ENCODE measurements at places on chromosomes 1 and 21.

DNA sequence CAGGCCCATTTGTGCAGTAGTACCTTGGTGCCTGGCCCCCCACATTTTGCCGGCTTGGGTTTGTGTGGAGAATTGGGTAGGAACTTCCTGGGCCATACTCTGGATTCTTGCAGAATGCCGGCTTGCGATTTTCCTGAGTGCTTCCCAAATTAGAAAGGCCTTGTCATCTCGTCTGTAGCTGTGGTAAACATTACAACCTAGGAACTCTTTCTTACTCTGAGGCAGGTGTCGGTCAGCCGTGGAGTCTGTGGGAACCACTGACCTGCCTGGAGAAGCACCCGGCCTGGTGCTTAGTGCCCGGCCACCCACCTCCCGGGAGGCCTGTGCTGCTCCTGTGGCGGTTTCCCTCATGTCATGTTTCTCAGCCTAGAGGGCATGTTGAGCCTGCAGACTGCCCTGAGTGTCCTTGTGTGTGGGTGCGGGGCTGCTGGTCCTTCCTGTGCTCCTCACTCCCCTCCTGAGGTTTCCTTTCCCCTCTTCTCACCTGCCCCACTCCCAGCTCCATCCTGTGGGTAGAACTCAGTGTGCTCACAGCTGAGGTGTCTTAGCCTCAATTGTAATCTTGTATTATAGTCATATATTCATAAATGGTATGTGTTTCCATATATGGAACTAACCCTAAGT, 64.7 kb downstream of the S100B start:
- DNase-seq = no peak

DNA sequence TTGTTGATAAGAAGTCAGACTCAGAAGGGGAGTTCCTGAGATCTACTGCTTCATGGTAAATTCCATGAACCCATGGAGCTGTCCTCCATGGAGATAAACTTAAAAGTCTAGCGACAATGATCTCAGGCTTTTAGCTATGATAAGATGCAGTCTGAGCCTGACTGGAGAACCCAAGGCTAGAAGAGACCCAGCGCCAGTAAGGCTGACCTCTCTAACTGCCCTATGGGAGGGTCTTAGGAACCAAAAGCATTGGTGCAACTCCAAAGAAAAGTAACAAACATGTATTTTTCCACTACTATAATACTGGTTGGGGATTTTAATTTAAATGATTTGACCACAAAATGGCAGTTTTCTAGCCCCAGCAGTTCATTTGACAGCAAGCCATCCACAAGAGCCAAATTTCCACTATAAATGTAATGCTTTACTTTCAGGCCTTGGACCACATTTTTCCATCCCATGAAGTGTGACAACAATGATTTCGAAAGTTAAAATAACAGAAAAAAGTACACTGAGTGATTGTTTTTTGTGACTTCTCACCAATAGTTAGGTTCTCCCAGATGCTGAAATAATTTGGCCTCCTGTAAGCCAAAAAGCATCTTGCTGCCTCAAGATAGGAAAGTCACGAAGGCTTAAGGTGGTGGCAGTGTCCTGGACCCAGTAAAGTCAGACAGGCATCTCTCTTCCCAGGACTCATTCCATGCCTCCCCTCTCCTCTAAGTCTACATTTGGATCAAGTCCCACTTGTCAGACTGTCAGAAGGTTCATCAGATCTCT, 43.1 kb upstream of the EXOSC10 start:
- DNase-seq = no peak

GRCh38 chr1:230501849-230502248, 75.7 kb upstream of the PGBD5 start:
- DNase-seq = no peak

GRCh38 chr1:231395998-231396390, 26.1 kb downstream of the EGLN1 start:
- DNase-seq = no peak

- DNase-seq = no peak
These were observed 74.1 kb downstream of the RRAGC start for GRCh38 chr1:38785285-38786039.

- DNase-seq = peak; percentile 32
These were observed 33.2 kb downstream of the WNT3A start for GRCh38 chr1:228039986-228040385.

DNA sequence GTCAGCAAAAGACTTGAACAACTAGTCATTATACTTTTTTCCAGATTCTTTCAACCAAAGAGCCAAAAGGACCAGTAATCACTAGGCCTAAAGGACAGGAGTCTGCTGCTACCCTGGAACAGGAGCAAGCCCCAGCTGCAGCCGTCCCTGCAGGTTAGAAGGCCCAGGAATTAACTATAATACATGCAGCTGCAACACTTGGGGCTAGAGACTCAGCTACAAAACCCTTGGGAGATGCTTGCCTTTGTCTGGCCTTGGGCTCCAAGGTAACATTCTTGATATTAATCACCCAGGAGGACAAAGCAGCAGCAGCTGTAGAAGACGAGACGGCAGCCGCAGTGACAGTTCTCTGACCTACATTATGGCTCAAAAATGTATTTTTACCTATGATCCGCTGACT, 841.2 kb upstream of the ADGRL4 start:
- peak; percentile 49 for DNase-seq

DNA sequence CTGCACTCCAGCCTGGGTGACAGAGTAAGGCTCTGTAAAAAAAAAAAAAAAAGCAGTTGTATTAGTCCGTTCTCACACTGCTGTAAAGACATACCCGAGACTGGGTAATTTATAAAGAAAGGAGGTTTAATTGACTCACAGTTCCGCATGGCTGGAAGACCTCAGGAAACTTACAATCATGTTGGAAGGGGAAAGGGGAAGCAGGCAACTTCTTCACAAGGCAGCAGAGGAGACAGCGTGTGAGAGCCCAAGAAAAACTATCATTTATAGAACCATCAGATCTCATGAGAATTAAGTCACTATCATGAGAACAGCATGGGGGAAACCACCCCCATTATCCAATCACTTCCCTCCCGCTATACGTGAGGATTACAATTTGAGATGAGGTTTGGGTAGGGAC, 151.7 kb upstream of the NR5A2 start:
- DNase-seq = no peak

- no peak for DNase-seq
These were observed 62.5 kb downstream of the SCCPDH start for GRCh38 chr1:246786606-246787238.

- no peak for DNase-seq
These were observed 61.3 kb downstream of the TESK2 start for GRCh38 chr1:45429561-45430159.

DNA sequence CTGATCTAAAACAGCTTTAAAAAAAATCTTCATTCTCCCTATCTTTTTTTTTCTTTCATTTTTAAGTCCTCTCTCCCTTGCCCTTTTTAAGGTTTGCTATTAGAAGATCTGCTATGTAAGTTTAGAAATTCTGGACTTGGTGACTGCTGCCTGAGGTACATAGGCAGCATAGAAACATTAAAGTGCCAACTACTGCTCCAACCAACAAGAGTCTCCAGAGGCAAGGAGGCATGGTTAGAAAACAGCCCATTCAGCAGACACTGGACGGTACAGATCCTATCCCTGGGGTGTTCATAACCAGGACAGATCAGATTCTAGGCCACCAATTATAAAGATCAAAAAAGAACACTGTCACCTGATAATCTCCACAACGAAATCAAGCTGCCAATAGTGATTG, 36.6 kb downstream of the GPR3 start:
- no peak for DNase-seq

GRCh38 chr1:88311907-88312306, 372.2 kb upstream of the PKN2 start:
- no peak for DNase-seq

DNA sequence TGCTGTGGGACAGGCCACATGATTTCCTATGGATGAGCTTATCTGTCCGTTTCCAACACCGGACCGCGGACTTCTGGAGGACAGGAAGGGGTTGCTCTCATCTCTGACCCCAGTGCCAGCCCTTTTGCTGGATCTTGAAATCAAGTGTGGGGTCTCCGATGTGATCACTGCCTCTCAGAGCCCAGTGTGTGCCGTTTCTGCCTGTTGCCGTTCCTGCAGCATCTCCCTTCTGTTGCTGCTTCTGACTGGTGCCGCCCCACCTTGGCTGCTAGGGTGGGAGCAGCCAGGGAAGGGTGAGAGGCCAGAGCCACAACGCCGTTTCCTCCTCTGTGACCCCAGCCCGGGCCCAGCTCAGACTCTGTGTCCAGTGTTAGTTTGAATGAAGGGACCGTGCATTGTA, 67.3 kb upstream of the WNT4 start:
- DNase-seq = no peak

DNA sequence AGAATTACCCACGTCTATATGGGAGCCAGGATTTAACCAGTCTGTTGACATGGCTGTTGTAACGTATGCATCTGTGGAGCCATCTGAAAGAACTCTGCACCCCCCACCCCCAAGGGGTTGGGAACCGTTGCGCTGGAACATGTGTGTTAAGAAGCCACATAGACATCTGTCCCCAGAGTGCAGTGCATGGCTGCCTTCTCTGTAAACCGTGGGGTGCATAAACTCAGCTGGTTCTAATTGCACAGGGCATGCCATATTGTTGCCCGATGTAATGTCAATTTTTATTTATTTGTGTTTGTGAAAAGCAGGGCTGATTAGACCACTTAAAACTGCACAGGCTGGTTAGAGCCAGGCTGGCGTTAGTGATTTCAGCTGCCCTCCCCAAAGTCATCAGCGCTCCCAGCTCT, 70.1 kb upstream of the ROR1 start:
- DNase-seq = no peak

GRCh38 chr1:235105051-235106043, 23.3 kb downstream of the TOMM20 start:
- DNase-seq = no peak

- no peak for DNase-seq
These were observed 7.6 kb downstream of the RPL5 start for GRCh38 chr1:92839442-92839841.

- no peak for DNase-seq
These were observed 4.1 kb upstream of the AGTRAP start for GRCh38 chr1:11731691-11732283.

GRCh38 chr1:107972391-107973180, 7.6 kb upstream of the VAV3 start:
- no peak for DNase-seq

DNA sequence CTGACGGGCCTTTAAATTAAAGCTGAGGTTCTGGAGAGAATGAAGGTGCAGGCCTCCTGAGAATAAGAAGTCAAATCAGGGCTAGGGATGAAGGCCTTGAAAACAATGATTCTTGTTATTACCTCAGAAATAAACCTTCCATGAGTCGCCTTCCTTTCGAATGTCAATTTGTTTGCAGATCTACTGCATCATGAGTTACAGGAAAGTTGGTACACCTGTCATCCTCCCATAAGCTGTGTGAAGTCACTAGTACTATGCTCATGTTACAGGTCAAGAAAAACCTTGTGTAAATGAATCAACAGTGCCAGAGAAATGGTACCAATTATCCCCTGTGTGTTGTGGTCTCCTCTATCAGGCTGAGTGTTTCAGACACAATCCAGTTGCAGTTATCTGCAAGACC, 281.2 kb upstream of the PLXNA2 start:
- no peak for DNase-seq

- DNase-seq = no peak
These were observed 257.0 kb upstream of the ADGRL2 start for GRCh38 chr1:81543764-81544163.

GRCh38 chr21:43806017-43806710, 16.8 kb downstream of the RRP1 start:
- DNase-seq = no peak

DNA sequence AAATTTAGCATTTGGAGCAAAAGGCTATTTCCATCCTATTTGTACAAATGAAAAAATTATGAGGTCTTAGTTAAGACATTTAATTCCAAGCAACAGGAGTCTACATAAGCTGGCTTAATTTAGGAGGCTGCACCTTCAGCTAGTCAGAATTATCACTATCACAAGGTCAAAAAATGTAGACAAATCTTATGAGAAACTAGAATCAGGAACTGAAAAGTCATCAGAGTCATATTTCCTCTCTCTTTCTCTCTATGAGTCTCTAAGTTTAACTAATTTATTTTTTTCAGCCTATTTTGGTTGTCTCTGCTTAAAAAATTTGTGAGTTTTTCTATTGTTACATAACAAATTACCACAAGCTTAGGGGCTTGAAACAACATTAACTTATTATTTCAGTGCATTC, 807.1 kb upstream of the PRMT6 start:
- DNase-seq = no peak

GRCh38 chr1:204746838-204747442, 61.4 kb upstream of the LRRN2 start:
- DNase-seq = peak; percentile 74

DNA sequence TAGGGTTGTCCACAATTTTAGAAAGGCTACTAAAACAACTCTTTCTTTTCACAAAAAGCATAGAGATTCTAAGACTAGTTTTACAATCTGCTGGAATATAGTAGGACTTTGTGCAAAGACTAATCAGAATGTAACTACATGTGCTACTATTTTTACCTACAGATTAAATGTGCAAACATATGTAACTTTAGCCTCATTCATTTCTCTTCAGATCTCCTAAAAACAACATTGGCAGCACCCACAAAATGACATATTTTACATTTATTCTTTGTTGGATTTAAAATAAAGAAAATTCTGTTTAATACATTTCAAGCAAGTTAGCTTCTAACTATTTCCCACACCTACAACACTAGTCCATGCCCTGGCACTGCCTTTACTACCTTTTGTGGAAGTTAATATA, 292.2 kb downstream of the AKT3 start:
- DNase-seq = no peak

GRCh38 chr1:70396607-70397006, 14.5 kb upstream of the CTH start:
- no peak for DNase-seq

- DNase-seq = no peak
These were observed 104.4 kb upstream of the TIAM1 start for GRCh38 chr21:31448496-31448895.

DNA sequence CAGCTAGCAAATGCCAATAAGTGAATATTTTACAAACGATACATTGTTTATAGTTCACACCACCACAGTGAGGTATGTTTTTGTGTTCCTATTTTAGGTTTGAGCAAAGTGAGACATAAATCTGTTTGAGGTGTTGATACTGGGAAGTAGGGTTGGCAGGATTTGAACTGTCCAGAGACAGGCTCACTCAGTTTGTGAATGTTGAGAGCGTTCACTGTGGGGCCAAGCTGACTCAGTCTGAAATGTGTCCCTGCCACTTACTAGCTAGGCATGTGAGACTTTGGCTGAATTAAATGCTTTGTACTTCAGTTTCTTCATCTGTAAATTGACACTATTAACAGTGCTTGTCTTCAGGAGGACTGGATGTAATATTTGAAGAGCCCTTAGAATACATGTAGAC, 35.1 kb downstream of the DIRAS3 start:
- DNase-seq = no peak

- no peak for DNase-seq
These were observed 259.3 kb downstream of the SRGAP2C start for GRCh38 chr1:121444096-121444495.

Data from D341Med (cell line).